ENCODE measurements at places on chromosomes 12 and 14.

GRCh38 chr12:46675736-46676135, 150.1 kb downstream of the SLC38A4 start:
- no peak for DNase-seq

GRCh38 chr12:50032854-50033581, 7.7 kb upstream of the RACGAP1 start:
- no peak for DNase-seq

- no peak for DNase-seq
These were observed 428.2 kb downstream of the ATP23 start for GRCh38 chr12:58369576-58369975.

DNA sequence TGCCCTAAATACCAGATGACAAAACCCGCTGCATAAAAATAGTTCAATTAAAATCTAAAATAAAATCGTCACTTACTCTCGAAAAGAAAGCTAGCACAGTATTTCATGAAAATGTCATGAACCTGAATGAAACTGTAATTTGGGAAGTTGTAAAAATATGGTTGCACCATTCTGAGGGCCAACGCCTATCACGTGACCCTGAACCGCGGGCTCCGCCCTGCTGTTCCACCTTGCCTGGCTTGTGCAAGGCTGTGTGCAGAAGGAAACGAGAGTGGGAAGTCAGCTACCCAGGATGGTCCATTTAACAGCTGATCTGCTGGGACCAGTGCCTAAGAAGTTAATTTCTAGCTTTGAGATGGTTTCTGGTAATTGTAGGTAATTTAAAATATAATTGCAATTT, 91.7 kb upstream of the BMP4 start:
- no peak for DNase-seq

GRCh38 chr12:59040043-59040442, 119.7 kb upstream of the LRIG3 start:
- DNase-seq: no peak

DNA sequence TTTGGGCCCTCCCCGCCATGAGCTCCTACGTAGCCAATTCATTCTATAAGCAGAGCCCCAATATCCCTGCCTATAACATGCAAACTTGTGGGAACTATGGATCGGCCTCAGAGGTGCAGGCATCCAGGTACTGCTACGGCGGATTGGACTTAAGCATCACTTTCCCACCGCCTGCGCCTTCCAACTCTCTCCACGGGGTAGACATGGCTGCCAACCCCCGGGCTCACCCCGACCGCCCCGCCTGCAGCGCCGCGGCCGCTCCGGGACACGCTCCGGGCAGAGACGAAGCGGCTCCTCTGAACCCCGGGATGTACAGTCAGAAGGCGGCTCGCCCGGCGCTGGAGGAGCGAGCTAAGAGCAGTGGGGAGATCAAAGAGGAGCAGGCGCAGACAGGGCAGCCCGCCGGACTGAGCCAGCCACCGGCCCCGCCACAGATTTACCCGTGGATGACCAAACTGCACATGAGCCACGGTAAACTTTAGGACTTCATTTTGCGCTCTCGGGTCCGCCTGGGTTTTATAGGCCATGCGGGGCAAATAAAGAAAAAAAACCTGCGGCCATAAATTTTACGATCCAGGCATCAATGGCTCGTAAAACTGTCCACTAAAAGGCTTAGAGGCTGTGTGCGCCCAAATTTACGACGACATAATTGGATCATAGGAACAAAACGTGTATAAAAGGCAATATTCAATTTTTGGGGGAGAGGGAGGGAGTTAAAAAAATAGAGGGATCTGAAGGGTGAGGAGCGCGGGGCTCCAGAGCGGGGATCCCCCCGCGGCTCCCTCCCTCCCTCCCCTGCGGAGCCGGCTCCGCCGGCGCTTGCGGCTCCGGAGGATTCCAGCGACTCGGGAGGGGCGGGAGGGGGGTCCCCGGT, 493 bp downstream of the HOXC5 start:
- no peak for DNase-seq

GRCh38 chr14:29222671-29223268, 456.2 kb downstream of the FOXG1 start:
- no peak for DNase-seq

DNA sequence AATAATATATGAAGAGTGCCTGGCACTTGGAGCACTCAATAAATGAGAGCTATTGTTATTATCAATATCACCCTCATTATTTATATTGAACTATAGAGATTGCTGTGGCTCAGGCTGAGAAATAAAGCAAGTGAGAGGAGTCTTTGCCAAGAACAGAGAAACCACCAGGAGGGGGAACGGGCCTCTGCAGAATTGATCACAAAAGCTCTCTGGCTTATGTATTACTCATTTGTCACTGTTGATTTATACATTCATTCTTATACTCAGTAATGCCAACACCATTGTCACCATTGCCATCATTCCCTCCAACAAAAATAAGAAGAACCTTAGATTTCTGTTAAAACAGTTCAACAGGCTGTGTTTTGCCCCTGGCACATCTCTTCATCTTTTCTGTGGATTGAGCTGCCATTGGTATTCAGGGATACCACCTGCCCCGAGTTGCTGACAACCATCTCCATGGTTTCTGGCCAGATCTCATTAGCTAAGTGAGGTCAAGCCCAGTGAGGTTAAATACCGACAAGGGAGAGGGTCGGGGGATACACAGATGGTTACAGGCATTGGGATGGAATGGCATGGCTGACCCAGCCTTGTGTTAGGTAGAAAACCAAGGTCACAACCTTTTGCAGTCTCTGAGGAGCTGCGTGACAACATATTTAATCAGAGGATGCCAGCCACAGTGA, 21.8 kb upstream of the PCNX1 start:
- DNase-seq: no peak

GRCh38 chr12:130873825-130874224, 2.0 kb downstream of the RAN start:
- DNase-seq: no peak
